Iris pigment epithelial cell (primary cell): ENCODE measurements at places on chromosomes 7 and 10.

GRCh38 chr7:7103343-7104313, 78.7 kb upstream of the C1GALT1 start:
- DNase-seq = peak; percentile 74

- DNase-seq = no peak
Observed at GRCh38 chr7:123993996-123994395, 38.9 kb downstream of the TMEM229A start.

GRCh38 chr10:58087896-58088295, 179.8 kb downstream of the IPMK start:
- no peak for DNase-seq

GRCh38 chr7:67448271-67448670, 451.6 kb downstream of the TYW1 start:
- no peak for DNase-seq

DNA sequence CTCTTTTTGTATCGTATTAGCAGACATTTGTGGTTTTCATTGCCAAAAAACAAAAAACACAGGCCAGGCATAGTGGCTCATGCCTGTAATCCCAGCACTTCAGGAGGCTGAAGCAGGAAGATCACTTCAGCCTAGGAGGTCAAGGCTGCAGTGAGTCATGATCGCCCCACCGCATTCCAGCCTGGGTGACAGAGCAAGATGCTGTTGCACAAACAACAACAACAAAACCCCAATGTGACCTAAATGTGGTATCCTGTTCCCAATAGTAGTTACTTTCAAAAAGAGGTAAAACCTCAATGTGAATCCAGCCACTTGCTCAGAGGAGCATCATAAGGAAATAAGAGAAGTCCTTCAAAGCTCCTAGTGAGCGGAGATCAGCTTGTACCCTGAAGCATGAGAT, 45.8 kb upstream of the SKAP2 start:
- DNase-seq = peak; percentile 51
